Activated gamma-delta T cell (primary cell): ENCODE measurements at places on chromosomes 2 and 18.

- no peak for DNase-seq
Measured at GRCh38 chr2:206657087-206657486, 14.8 kb downstream of the FAM237A start.

GRCh38 chr2:55550368-55551102 is 31.0 kb downstream of the CFAP36 start:
- no peak for DNase-seq

DNA sequence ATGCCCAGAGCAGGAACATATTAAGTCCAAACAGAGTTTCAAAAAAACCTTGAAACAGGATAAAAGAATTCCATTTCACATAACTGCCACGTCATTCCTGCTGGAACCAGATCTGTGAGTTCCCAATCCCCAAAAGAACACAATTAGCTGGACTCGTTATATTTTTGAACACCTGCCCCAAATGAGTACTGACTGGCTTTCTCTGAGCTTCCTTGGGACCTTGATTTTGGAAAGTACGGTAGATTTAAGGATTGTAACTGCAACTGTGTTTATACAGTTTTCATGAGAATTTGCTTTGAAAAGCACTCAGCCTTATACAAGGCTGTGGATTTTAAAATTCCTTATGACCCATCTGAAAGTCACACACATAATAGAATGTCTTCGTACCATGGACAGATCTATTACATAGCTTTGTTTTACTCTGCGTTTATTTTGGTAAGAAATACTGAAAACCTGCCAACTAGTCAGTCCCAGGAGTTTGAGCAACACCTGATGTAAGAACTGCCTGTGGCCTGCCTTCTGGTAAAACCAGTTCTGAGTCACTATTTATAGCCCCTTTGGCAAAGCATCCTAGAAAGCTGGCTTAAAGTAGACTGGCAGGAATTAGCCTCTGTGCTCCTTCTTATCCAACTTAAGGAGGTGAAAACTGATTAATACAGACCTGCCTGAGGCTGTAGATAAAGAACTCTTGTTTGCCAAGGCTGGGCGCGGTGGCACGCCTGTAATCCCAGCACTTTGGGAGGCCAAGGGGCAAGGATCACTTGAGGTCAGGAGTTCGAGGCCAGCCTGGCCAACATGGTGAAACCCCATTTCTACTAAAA is 48.1 kb downstream of the MERTK start:
- DNase-seq, result no peak

DNA sequence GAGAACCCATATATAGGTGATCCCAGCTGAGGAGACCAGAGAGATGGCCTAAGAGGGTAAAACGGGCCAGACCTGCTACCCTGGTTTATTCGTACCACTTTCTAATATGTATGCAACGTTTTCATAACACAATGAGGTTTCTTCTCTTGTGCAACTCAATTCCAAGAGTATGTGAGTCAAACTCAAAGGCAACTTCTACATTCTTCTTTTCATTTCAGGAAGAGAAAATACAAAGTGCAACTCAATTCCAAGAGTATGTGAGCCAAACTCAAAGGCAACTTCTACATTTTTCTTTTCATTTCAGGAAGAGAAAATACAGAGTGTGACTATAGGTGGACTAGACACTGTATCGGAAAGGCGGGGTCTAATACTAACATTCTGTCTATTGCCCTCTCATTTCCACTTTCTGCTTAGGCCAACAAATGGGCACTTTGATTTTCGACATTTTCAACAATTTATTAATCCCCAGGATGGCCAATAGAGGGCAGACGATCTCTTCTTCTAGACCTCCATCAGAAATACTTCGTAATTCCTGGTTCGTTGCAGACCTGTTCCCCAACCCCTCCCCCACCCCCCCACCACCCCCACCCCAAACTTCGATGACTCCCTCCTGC is 3.7 kb upstream of the CRIM1 start:
- no peak for DNase-seq

DNA sequence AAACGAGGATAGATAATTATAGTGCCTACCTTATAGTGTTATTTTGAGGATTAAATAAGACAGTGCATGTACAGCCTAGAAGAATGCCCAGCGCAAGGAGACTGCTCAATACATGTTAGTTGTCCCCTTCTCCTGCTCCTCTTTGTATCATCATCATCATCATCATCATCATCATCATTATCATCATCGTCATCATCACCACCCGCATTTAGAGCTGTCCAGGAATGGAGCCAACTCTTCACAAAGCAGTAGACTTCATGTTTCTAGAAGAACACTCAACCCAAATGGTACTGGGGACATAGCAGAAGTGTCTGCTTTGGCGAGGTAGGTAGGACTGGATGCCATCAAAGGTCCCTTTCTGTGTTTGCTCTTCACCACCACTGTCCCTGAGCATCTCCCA is 116.0 kb downstream of the TRIM43 start:
- DNase-seq, result no peak

- no peak for DNase-seq
Measured at GRCh38 chr18:62663731-62664336, 51.5 kb upstream of the PHLPP1 start.

GRCh38 chr18:51168960-51169662 is 28.4 kb downstream of the MEX3C start:
- DNase-seq, result no peak

GRCh38 chr2:47339745-47340541 is 63.0 kb upstream of the MSH2 start:
- DNase-seq, result no peak

DNA sequence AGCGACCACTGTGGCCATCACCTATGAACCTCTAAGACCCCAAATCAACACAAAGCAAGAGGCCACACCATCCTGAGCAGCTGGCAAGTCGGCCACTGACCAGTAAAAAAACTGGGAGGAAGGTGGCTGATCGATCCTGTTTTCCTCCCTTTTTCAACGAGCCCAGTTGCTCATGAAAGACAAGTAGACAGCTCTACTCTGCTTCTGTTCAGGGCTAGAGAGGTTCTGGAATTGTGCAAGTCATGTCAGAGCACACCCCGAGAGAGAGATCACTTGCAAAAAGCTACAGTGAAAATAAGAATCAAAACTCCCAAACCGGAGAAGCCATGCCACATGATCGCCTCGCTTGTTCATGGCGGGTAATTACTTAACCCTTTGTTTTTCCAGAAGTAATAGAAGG is 34.6 kb downstream of the ZNF516 start:
- DNase-seq, result no peak

DNA sequence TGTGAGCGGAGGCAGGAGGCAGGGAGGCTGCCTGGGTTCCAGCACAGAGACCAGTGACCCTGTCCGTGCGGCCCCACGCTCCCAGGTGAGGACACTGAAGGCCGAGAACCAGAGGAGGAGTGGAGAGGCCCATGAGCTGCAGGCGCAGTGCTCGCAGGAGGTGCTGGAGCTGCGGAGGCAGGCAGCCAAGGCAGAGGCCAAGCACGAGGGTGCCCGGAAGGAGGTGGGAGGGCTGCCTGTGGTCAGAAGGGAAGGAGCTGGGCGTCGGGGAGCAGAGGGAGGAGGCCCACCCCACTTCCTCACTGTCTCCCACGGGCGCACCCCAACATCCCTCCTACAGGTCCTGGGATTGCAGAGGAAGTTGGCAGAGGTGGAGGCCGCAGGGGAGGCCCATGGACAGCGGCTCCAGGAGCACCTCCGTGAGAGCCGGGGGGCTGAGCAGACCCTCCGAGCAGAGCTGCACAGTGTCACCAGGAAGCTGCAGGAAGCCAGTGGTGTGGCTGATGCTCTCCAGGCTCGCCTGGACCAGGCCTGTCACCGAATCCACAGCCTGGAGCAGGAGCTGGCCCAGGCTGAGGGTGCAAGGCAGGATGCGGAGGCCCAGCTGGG is 33.0 kb upstream of the SNED1 start:
- no peak for DNase-seq

DNA sequence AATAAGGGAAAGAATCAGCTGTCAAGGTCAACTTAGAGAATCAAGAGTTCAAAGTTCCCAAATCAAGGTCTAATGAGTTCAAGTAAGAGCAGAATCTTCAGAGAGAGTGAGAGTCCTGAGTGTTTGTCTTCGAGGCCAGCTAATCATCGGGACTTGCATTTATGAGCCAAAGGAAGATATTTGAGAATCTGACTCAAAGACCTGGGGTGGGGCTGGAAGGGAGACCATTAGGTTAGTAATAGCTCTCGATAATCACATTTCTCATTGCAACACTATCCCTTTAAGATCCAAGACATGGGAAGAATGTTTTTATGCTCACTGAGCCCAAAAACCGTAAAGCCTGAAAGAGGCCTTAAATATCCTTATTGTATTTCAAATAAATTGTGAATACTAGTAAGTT is 72.0 kb upstream of the FSHR start:
- DNase-seq, result no peak

DNA sequence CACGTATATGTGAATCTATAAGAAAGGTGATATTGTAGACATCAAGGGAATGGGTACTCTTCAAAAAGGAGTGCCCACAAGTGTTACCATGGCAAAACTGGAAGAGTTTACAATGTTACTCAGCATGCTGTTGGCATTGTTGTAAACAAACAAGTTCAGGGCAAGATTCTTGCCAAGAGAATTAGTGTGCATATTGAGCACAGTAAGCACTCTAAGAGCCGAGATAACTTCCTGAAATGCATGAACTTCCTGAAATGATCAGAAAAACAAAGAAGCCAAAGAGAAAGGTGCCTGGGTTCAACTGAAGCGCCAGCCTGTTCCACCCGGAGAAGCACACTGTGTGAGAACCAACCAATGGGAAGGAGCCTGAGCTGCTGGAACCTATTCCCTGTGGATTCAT is 101.0 kb downstream of the HS6ST1 start:
- DNase-seq, result no peak

GRCh38 chr2:96869281-96869821 is 529 bp downstream of the SEMA4C start:
- peak; percentile 24 for DNase-seq

GRCh38 chr2:172704072-172704936 is 31.3 kb upstream of the RAPGEF4 start:
- DNase-seq, result no peak

DNA sequence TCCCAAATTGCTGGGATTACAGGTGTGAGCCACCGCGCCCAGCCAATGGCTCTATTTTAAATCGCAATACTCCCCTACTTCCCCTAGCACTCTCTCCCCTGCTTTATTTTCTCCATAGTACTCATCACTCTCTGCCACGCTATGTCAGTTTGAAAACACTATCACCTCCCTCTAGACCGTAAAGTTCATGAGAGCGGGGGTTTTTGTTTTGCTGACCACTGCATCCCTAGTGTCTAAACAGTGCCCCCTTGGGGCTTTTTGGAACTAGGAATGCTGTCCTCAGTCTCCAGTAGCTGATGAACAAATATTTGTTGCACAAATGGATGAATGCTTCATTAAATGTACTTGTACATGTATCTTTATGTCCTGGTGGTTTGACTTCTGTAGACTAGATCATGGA is 44.1 kb downstream of the ATOH8 start:
- DNase-seq, result no peak

DNA sequence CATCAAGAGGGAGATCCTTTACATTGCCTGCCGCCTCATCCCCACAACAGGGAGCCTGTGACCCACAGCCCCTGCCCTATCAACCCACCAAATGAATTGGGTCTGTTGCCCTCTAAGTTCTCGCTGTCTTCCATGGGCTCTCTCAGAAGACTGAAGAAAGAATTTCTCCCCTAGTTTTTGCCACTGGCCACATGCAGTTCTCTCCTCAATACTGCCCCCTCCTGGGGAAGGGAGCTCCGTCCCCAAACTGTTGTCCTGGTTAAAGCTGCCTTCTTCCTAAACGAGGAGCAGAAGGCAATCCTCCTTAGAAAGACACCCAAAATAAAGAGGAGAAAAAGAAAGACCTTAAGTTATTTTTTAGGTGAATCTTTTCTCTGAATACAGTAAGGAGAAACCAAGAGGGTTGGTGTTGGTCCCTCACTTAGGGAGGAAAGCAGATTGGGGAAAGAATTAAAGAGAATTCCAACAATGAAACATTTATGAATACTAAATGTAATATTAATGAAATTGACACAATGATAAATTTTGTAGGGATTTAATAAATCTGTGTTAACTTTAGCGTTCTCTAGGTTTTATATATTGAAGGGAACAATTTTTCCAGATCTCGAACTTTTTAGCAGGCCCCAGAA is 31.1 kb upstream of the SATB2 start:
- no peak for DNase-seq

GRCh38 chr18:75475228-75475627 is 47.7 kb upstream of the SMIM21 start:
- no peak for DNase-seq

- no peak for DNase-seq
Measured at GRCh38 chr2:43540021-43540779, 55.6 kb downstream of the THADA start.

- DNase-seq, result no peak
Measured at GRCh38 chr18:8307960-8308359, 301.3 kb upstream of the RAB12 start.

- DNase-seq, result no peak
Measured at GRCh38 chr2:153808679-153809078, 63.0 kb upstream of the GALNT13 start.

DNA sequence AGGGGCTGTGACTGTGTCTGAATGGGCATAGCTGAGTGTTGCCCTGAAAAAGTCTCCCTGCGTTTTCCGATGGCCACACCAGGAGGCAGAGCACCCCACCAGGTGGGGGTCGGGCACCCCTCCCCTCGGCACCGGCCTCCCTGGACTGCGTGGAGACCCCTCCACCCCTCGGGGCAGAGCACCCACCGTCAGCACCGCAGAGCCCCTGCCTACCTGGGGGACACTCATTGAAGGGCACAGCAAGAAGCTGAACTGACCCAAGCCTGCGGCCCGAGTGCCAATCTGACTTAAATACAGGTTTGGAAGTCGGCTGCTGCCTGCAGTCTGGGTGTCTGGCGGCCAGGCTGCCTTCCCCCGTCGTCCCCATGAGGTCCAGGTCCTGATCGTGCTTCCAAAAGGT is 69.9 kb downstream of the KCNG2 start:
- DNase-seq, result no peak

GRCh38 chr2:239895669-239896068 is 129.5 kb downstream of the NDUFA10 start:
- DNase-seq, result no peak

DNA sequence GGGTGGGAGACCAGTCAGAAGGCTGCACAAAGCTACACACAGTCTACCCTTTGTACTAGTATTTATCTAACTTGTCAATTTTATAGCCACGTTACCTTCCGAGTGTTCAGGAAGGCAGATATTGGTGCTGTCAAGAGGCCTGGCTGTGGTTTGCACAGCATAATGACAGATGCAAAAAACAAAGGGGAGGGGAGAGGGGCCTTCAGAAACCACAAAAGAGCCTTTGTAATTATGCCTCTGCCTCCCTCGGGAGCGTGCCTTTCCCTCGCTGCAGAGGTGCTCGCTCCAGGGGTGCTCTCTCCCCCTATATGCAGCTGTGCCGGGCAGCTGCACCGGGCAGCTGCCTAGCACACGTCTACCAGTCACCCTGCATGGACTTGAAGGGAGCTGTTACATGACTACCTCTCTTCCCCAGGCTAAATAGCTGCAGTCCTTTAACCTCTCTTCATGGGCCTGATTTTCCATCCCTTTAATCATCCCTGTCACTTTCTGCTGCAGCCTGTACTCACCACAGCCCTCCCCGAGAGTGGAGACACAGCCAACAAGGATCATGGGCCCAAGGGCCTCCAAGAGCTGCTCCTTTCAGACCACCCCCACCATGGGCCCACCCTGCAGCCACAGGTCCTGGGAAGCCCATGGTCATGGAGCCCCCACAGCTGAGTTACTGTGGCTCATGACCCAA is 168.4 kb upstream of the PKDCC start:
- no peak for DNase-seq

- no peak for DNase-seq
Measured at GRCh38 chr2:40332191-40332826, 119.6 kb downstream of the SLC8A1 start.
